Suprapubic skin (tissue), 4 donors: ENCODE measurements at places on chromosomes 13 and 19. TPM values are rescaled to one million over a fixed set of nuclear protein-coding genes. Genes with fewer than 3 reads are reported as not detected.
A peak's percentile ranks its signal among the peaks of the same experiment; 100 is the strongest.

- DNase-seq: no peak
These were observed 10.4 kb upstream of the PDX1 start for GRCh38 chr13:27909378-27909777.

DNA sequence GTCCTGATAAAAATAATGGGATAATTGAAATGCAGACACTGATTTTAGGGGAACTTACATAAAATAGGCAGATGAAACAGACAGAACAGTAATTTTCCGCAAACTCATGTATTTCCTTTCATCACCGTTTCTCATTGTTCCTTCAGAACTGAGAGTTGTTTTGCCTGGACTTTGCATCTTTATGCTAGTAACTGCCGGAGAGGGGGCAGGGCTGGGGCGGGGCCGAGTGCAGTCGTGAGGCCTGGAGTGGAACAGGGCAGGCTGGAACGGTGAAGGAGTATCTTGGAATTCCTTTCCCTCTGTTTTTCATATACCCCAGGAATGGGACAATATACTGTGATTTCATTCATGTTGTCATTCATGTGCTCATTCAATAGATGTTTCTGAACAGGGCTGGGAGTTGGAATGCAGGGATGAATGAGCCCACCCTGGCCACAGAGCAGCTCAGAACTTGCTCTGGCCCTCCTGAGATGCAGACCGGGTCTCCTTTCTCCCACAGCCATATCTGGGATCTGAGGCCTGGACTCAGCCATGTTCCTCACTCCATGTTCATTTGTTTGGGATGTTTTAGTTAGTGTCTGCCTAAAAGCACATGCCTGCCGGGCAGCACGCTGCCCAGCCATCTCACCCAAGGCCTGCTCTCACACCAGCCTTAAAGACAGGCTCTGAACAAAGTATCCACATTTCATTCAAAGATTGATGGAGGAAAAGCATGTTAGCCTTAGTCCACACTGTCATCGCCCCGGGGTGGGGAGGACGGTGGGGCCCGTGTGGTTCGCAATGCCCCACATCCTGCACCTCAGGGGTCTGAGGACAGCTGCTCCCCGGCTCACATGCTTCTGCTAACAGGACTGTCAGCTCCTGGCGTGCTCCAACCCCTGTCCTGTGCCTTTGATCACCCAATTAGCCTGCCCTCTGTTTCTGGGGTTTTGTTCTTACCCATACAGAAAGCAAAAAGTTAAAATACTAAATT, 92.9 kb downstream of the SOX1 start:
- DNase-seq: peak; percentile 62

DNA sequence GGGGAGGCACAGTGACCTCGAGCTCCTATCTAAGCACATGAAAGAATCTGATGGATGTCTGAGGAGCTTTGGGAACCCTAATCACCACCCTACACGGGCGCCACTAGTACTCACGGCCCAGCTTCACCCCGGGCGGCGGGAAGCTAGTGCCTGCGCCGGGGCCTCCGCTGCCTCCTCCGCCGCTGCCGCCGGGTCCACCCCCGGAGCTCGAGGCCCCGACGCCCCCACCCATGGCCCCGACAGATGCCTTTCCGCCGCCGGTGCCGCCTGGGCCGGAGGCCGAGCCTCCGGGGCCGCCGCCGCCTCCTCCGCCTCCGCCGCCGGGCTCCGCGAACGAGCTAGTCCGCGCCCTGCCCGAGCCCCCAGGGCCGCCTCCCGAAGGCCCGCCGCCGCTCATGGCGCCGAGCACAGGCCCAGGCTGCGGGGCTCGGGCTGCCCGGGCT, 312 bp downstream of the GSK3A start:
- DNase-seq: no peak

GRCh38 chr13:82720986-82721385, 1161.3 kb downstream of the SLITRK1 start:
- DNase-seq: no peak

DNA sequence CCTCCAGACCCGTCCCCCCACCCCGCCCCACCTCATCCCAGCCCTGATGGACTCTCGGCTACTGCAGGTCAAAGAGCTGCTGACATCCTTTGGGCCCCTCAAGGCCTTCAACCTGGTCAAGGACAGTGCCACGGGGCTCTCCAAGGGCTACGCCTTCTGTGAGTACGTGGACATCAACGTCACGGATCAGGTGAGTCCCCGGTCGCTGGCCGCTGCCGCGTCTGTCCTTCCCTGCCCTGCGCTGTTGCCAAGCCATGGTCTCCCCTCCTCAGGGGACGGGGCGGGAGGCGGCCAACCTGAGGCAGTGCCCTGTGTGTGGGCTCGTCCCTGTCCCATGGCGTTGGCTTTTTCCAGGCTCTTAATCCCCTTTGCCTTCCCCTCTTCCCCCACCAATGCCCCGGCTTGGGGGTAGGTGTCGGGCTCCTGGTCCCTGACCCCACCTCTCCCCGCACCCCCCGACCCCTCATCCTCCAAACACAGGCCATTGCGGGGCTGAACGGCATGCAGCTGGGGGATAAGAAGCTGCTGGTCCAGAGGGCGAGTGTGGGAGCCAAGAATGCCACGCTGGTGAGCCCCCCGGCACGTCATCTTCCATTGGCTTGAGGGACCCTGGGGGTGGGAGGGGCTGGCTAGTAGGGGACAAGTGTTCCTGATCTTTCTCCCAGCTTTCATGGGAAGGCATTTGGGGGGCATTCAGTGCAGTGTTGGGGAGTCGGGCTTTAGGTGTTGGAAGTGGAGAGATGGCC, 6.2 kb upstream of the EPN1 start:
- DNase-seq: no peak

DNA sequence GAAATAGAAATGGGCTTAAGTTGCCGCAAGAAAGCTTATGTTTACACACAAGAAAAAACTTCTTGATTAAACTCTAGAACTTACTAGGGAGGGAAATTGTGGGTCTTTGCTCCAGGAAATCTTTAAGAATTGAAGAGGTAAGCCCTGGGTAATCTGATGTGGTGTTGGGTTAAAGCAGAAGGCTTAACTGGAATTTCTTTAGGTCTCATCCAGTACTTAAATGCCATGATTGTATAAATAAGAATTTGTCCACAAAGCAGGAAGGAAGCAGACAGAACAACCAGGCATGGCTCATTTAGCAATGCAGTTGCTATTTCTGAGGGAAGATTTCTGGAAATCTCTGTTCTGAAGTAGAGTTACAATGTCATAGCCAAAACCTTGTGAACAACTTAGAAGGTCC, 360.4 kb downstream of the KLF5 start:
- DNase-seq: no peak

- DNase-seq: no peak
These were observed 18.6 kb downstream of the NDUFB7 start for GRCh38 chr19:14553042-14553938.

DNA sequence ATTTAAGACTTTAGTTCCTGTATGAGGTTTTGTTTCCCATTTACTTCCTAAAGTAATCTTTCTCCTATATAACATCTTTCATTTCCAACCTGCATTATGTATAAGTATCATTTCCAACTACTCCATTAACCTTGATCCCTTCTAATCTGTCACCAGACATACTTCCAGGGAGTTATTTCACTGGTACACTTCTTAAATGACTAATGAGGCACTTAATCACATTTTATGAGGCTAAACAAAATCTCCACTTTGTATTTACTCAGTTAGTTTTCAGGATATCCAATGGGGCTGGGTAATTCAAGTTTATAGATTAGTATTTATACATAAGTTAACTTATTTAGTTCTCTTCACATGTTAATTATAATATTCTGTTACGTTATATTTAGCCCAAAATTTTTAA, 634.7 kb downstream of the PCDH17 start:
- no peak for DNase-seq

DNA sequence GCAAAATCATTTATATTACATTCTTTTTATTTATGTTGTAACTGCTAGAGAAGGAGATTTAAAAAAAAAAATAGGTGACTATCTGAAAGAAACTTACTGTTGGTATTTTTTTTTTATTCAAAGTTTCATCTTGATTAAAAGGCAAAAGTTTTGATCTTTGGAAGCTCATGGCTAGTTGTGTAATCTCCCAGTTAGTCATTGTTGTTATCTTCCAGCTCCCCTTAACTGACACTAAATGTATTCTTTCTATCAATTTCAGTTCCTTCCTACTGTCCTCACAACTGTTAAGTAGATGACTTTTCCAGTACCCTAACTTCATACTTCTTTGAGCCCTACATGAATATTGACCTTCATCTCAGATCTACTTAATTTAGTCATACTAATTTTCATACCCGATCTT, 71.1 kb downstream of the PIBF1 start:
- no peak for DNase-seq

- DNase-seq: no peak
These were observed 63.2 kb downstream of the CCDC70 start for GRCh38 chr13:51924756-51925544.

DNA sequence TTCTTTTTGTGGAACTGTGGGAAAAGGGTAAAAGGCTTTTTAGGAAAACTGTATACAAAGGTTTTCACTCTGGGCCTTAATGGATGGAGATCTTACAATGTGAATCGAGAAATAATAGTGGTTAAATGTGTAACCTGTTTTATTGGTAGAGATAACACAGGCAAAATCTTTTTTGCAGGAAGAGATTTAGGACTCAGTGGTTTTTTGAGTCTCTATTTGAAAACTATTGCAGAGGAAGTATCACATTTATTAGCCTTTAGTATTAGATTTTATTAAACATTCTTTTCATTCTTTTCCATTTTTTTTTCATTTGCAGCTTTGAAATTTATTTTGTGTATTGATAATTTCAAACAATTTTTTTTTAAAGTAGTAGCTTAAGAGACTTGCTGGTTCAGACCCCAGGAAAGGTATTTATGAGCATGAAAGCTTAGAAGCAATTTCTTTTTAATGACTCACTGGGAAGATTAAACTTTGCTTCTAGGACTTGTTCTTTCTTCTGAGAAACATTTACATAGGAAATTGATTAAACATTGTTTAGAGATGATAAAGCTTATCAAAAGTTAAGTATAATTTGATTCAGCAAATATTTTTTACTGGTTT, 10.5 kb downstream of the KLF5 start:
- DNase-seq: no peak

DNA sequence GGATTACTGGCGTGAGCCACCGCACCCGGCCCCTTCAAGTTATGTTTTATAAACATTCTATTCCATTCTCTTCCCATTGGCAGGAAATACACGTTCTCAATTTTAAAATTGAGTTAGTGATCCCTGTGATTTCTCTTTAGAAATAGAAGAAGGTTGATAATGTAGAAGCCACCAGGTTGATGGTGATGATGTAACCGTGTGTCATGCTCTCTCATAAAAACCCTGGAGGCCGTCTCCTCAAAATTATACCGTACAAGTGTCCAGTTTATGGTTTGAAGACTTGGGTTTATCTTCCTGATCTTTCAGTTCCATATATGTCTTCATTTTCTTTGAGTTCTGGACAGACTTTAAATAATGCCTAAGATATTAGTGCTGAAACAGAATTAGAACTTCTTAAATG, 32.2 kb downstream of the COG3 start:
- no peak for DNase-seq

DNA sequence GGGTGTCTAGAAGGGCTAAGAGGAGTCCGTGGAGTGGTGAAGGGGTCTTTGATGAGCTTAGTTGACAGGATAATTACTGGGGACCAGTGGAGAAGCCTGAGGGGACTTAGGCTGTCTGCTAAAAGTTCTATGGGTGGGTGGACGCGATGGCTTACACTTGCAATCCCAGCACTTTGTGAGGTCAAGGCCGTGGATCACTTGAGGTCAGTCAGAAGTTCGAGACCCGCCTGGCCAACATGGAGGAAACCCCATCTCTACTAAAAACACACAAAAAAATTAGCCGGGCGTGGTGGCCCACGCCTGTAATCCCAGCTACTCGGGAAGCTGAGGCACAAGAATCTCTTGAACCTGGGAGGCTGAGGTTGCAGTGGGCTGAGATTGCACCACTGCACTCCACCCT, 2.8 kb upstream of the GSK3A start:
- DNase-seq: no peak

DNA sequence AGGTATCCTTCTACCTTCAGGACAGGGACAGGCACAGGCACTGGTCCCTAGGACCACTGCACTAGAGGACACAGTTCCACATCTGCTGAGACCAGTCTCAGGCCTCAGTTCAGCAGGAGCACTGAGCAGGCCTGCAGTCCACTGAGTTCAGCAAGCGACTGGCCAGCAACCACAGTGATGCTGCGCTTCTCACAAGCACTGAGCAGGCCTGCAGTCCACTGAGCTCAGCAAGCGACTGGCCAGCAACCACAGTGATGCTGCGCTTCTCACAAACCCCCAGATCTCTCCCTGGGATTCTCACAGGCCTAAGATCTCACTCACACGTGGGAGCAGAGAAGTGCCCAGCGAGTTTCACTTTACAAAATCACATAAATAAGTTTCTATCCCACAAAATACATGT, 140.6 kb downstream of the IRS2 start:
- no peak for DNase-seq

GRCh38 chr13:114339857-114340534, 25.7 kb downstream of the CHAMP1 start:
- DNase-seq: no peak

GRCh38 chr13:77521595-77522367, 13.7 kb upstream of the SCEL start:
- no peak for DNase-seq

DNA sequence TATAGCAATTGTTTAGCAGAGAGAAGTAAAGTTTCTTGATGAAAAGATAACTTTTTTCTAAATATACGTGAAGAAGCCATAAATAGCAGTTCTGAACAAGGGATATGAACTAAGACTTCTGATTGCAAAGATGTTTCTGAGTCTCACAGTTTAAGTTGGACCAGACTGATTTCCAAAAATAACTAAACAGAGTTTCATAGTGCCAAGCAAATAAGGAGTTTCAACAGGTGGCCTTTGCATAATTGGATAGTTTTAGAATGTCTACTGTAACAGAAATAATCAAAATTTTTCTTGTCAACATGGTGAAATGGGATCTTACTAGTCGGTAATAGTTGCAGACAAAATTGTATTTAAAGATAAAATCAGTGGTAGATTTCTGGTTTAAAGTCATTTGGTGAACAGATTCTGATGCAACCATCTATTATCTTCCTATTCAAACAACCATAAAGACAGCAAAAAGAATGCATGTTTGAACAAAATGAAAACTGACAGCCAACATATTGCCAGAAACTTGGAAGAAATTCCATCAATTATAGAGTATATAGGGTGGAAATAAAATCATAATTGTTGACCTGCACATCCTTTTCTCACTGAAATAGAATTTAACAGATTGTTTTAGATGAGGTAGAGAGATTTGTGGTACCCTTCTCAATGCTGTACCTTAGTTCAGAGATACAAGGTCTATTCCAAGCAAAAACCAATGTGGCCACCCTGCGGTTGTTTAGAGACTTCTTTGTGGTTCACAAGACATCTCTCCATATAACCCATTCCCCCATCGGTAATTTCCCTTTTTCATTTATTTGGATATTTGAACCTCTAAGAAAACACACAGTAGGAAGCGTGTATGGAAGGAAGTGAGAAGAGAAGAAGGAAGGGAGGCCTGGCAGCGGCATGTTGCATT, 275.3 kb downstream of the COG6 start:
- no peak for DNase-seq

The SMAD9 gene
- total RNA-seq: 2.4 TPM

The CDC42EP5 gene
- total RNA-seq: 6.4 TPM

The DPF1 gene
- not detected for total RNA-seq

The CNFN gene
- total RNA-seq: 354 TPM

The SMG9 gene
- total RNA-seq: 36.0 TPM

The VAV1 gene
- total RNA-seq: 3.1 TPM

The TEX101 gene
- total RNA-seq: not detected

The NBEA gene
- total RNA-seq: 3.6 TPM

The MARK4 gene
- 49.4 TPM for total RNA-seq

The PBX4 gene
- total RNA-seq: 4.0 TPM

The ATP4B gene
- total RNA-seq: not detected
